ENCODE measurements at places on chromosomes 1 and 21.

DNA sequence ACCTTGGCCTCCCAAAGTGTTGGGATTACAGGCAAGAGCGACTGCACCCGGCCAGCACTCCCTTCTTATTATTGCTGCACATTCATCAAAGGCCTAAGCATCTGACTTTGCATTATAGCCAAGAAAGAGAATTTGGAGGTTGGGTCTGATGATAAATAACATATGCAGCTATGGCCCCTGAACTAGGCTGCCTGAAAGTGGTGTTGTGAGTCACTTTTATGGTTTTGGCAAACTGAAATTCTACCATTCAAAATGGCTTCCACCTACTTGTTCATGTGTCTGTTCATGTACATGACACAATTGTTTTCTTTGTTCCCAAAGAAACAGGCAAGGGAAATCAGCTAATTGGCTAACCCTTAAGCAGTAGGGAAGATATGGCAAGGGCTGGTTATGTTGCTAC is 25.0 kb upstream of the UAP1 start:
- DNase-seq = no peak

DNA sequence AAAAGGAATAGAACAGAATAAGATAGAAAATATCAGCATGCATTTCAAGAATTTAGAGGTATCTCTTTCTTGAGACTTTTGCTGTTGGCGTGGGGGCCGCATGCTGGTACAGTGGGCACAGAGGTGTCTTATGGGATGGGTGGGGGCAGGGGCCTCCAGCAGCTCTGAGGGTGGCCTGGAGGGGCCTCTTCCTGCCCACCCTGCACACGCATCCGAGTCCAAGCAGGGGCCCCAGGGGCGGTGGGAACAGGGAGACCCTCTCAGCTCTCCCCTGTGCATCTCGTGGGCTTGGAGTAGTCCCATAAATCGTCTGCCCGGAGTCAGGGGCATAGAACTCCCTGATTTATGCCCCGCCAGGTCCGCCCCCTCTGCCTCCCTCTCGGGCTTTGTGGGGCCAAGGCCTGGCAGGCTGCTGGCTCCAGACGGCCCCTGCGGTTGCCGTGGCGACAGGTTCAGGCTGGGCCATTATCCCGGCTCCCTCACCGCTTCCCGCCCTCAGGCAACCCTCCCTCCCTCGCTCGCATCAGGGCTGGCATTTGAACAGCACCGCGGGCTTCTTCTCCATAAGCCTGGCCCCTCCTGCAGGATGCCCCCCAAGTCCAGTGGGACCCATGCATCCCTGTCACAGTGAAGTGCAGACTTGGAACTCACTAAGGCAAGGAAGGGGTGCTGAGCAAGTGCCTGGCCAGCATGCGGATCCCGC is 133.2 kb upstream of the ZBTB40 start:
- DNase-seq = no peak

DNA sequence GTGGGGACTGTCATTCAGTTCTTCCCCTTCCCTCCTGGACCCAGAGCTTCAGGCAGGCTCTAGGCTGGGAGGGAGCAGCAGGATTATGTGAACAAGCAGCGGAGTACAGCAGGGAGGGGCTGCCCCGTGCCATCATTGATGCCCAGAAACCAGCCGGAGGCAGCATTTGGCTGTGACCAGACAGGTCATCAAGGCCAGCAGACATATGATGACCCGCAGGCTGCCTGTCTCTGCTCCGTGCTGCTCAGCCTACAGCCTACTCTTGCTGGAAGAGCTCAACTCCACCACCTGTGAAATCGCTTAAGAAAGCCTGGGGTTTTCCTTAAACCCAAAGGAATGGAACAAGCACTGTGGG is 4.9 kb downstream of the KLHL21 start:
- DNase-seq = no peak

GRCh38 chr1:167082511-167083027 is 7.6 kb downstream of the GPA33 start:
- no peak for DNase-seq

DNA sequence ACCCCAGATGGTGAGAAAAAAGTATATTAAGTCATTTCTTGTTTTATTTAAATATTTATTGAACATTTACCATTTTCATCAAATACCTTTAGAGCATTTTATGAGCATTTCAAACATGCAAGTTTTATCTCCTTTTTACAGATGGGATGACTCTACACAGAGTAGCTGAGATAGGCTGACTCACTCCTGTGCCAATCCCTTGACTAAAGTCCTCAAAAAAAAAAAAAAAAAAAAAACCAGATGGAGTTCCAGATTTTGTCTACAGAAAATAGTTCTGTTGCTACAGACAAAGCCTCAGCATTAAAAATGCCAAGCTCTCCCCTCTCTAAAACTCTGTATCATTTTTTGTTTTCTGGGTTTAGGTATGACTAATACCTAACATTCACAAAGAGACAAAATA is 303.0 kb upstream of the PLD5 start:
- DNase-seq = no peak

- no peak for DNase-seq
Measured at GRCh38 chr1:29120947-29121485, 2.7 kb downstream of the TMEM200B start.

DNA sequence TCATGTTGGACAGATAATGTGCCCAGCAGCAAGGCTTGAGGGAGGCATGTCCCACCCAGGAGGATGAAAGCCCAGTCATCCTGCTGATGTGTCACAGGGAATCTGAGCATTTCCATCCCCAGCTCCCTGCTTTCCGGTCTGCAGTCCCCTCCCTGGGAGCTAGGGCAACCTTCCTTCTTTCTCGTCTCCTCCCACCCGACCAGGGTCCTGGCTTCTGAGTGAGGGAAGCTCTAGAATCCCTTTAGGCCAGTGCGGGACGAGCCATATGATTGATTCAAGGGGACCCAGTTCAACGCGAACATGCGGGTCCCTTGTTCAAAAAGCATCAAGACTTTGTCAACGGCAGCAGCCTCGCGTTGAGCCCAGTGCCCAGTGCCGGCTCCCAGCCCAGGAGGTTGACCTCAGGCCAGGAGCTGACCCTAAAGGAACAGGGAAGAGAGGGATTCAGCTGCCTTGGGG is 96.7 kb upstream of the TMPRSS2 start:
- no peak for DNase-seq

GRCh38 chr1:172401892-172402291 is 18.6 kb upstream of the C1orf105 start:
- DNase-seq = no peak

GRCh38 chr1:46615735-46616134 is 876 bp downstream of the MOB3C start:
- no peak for DNase-seq

DNA sequence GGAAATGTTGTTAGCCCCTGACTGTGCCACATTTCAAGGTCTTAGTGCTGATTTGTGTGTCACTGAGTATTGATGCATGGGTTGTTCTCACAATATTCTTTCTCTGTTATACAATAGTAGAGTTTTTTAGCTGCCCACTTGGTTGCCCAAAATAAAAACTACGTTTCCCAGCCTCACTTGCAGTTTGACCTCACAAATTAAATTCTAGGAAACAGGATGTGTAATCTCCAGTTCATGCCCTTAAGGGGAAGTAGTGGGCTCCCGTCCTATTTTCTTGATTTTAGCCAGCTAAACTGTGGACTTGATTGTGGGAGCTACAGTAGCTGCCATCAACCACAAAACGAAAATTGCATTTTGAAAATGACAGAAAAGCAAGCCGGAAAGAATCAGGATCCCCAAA is 27.3 kb upstream of the LAMC1 start:
- no peak for DNase-seq

GRCh38 chr1:229751610-229752009 is 125.6 kb downstream of the URB2 start:
- no peak for DNase-seq

DNA sequence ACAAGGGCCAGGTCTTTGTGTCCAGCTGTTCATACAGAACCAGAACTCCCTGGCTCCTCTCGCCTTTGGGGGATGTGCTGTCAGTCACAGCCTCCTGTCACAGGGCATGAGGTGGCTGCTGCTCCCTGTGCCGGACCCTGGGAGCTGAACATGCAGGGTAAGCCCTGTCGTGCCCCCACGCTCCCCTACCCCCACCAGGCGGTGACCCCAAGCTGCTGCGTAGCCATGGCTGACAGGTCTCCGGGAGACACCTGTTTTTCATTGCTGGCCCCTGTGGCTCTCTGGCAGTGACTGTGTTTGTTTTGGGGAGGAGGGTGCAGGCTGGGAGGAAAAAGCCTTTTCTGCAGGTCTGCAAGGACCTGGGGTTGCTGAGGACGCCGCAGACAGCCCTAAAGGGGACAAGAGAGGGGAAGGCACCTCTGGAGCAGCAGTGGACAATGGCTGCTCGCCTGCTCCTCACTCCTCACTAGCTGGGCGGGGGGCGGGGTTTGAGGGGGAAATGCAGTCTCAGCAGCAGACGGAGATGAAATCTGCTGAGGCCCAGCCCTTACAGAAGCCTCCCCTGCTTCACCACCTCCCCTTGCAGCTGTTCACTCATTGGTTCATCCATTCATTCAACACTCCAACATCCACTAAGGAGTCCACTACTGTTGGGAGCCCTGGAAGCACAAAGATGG is 81.4 kb downstream of the TRABD2B start:
- DNase-seq = no peak

GRCh38 chr1:39047374-39048229 is 21.5 kb downstream of the NDUFS5 start:
- DNase-seq = no peak

GRCh38 chr1:185159966-185160365 is 3.0 kb downstream of the SWT1 start:
- DNase-seq = no peak

GRCh38 chr1:29531596-29531995 is 295.3 kb downstream of the PTPRU start:
- no peak for DNase-seq

GRCh38 chr1:230712470-230712942 is 1.4 kb downstream of the AGT start:
- DNase-seq = no peak

- DNase-seq = no peak
Measured at GRCh38 chr1:184970691-184971161, 3.6 kb downstream of the NIBAN1 start.

- no peak for DNase-seq
Measured at GRCh38 chr1:11952455-11953109, 18.1 kb downstream of the PLOD1 start.

GRCh38 chr1:212701910-212702309 is 2.3 kb upstream of the BATF3 start:
- DNase-seq = no peak

GRCh38 chr1:246797157-246797556 is 72.9 kb downstream of the SCCPDH start:
- DNase-seq = no peak

DNA sequence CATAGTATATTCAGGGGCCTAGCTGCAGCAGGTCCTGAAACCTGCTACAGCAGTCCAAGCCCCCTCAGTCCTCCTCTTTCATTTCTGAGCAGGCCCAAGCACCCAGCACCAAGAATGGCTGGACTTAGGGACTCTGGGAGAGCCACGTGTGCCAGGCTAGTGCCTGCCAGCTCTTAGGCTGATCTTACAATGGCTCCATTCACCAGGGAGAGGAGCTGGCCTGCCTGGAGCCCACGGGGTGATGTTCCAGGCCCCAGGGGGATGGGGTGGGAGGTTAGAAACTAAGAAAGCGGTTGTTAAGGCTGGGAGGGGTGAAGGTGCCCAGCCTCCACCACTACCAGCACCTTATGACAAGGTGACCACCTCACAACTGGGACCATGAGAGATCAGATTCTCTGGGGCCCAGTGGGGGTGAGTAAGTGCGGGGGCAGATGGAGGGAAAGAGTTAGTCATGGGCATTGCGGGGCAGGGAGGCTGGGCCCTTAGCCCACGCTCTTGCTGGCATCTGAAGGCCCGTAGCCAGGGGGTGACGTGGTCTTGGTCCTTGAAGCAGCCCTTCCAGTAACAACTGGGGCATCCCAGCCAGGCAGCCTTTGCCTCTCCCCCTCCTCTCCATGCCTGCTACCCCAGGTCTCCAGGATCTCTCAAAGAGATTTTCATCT is 30.3 kb upstream of the CLIC4 start:
- DNase-seq = no peak

All from tibial nerve (tissue), 4 donors.